Activated CD4-positive, alpha-beta T cell treated with anti-CD3 and anti-CD28 coated beads for 4 hours (primary cell): ENCODE measurements at places on chromosomes 2 and 18.

DNA sequence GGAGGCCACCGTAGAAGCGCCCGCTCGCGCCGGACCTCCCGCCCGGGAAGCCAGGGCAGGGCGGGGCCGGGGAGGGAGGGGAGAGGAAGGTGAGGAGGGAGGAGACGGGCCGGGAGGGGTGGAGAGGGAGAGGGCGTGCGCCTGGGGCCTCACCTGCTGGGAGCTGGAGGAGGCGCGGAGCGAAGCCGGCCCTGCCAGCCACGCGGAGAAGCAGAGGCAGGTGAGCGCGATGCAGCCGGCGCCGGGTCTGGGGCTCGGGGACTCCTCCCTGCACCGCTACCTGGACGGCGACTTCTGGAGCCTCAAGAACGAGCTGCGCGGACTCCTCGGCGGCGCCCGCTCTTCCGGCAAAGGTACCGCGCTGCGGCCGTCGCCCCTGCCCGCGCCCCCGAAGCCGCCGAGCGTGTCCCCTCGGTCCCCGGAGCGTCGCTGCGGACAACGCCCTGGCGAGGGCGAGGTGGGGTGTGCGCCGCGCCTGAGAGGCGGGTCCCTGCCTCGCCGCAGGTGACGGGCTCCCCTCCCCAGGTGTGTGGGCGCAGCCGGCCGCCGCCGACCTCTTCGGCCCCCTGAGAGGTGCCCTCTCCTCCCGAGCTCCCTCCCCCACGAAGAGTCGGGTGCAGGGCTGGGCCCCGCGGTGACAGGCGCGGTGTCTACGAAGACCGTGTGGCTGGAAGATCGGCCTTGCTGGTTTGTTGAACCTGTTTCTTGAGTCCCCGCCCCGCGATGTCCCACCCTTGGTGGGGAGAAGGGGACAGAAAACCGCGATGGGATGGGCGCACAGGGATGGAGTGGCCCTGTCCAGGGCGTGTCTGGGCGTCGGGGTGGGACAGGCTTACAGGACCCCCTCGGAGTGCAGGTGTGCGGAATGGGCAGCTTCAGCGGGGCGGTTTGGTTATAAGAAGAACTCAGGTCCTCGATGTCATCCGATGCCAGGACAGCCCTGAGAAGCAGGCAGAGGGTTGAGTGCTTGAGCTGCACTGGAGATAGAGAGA, at the start of gene ACOXL:
TSS of gene ACOXL (plus strand) at position 152 of the 992 bp plus-strand sequence. CDS start 35,817 bp downstream, outside the sequence.
- DNase-seq: no peak

GRCh38 chr2:177537636-177538035, 145.1 kb downstream of the AGPS start:
- no peak for DNase-seq

GRCh38 chr2:64945973-64946768, 43.0 kb upstream of the SLC1A4 start:
- DNase-seq: peak; percentile 51

- DNase-seq: peak; percentile 71
Measured at GRCh38 chr2:46062637-46063412, 234.4 kb upstream of the EPAS1 start.

- DNase-seq: no peak
Measured at GRCh38 chr18:6752202-6752860, 22.8 kb downstream of the ARHGAP28 start.

DNA sequence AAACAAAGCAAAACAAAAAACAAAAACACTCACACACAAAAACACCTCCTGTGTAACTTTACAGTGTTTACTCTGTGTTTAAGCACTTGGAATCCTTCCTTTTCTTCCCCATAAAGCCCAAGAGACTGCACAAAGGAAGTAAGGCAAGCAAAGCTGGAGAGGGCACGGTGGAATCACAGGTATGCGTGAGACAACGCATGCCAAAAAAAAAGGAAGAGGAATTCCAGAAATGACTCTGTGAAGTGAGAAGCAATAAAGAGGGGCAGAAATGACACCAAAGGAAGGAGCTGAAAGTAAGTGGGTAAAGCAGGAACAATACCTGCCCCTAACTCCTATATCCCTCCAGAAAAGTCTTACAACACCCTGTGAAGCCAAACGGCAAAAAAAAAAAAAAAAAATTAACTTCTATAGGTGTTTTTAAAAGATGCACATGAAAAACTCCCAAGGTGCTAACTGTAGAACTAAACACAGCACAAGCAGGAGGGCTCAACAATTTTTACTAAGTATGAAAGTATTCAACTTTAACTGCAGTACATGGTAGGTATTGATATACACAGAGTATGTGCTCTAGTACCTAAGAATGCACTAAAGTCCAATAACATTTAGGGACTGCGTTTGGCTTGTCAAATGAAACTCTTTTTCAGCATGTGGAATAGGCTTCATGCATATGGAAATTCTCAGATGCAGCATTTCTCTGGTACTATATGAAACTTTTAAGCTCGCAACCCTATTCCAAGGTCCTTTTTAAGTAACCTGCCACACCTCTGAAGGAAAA, 9.1 kb downstream of the RND3 start:
- no peak for DNase-seq

GRCh38 chr2:61179701-61180639, 18.0 kb downstream of the C2orf74 start:
- no peak for DNase-seq

GRCh38 chr2:71720596-71721361, 267.4 kb downstream of the DYSF start:
- DNase-seq: no peak

- DNase-seq: no peak
Measured at GRCh38 chr2:36456227-36457175, 100.9 kb downstream of the CRIM1 start.

DNA sequence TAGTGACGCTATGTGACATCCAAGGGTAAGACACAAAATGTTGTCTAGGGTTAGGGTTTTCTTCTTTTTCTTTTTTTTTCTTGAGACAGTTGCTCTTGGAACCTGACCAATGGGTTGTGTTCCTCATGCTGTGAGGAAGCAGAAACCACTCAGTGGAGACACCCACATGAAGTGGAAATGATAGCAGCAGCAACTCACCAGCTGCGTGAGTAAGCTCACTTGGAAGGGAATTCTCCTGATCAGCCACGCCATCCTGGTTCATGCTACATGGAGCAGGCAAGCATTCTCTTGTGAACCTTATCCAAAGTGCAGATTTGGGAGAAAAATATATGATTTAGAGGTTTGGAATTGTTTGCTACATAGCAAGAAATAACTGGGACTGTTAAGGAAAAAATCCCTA, 863.7 kb downstream of the EPHA4 start:
- DNase-seq: no peak

- DNase-seq: no peak
Measured at GRCh38 chr2:186484062-186484735, 1.9 kb upstream of the ZC3H15 start.

DNA sequence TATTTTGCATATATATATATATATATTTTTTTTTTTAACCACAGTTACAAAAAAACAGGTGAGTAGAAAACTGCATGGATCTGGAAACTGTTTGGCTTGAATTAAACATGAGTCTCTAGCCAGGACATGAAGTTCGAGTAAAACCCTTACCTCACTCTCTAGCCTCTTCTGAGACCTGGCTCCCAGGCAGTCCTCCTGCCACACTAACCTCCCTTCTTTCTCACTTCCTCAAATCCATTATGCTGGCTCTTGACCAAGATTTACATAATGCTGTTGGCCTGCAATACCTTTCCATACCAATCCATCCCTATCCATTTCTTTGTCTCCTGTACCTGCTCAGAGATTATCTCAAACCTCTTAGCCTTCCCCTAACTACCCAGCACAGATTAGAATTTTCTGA, 34.0 kb downstream of the PIGN start:
- no peak for DNase-seq

DNA sequence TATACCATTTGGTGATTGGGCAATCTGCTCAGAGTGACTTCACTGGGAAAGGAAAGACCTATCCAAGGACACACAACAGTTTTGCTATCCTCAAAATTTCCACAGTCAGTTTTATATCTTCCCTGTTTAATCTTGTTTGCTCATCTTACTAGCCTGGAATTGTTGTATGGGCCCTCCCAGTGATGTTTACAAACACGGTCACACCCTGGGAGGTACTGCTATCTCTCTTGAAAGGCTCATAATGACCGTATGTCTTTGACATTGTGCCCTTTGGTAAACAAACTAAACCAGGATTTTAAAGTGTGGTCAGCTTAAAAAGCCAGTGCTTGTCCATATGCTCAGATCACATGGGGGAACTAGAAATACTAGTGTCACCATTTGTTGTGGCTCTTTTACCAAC, 277.0 kb downstream of the CDH2 start:
- no peak for DNase-seq

- DNase-seq: no peak
Measured at GRCh38 chr2:158841850-158842249, 46.7 kb downstream of the DAPL1 start.

DNA sequence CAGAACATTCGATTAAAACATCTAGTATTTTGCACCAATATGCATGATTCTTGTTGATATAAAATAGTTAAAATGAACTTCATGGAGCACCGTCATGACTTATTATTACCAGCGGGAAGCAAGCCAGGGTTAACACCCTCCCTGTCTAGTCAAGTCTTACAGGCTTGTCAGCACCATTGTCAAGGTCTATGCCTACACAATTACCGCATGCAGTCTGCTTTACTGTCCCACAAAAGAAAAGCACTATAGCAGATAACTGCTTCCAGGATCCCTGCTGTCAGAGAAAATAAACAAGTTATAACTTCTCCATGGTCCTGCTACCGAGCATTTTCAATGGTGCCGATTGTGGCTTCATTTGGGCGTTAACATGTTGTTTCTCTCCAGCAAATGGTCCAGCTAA, 968.0 kb upstream of the FAM98A start:
- DNase-seq: no peak

- no peak for DNase-seq
Measured at GRCh38 chr2:66408905-66409304, 26.0 kb upstream of the MEIS1 start.

- no peak for DNase-seq
Measured at GRCh38 chr2:20150806-20151571, 73.9 kb downstream of the SDC1 start.

GRCh38 chr2:159573846-159574606, 42.3 kb downstream of the BAZ2B start:
- DNase-seq: no peak

- DNase-seq: peak; percentile 81
Measured at GRCh38 chr2:231601356-231602229, 8.9 kb downstream of the TEX44 start.

GRCh38 chr18:73614812-73615211, 532.8 kb downstream of the FBXO15 start:
- DNase-seq: no peak

DNA sequence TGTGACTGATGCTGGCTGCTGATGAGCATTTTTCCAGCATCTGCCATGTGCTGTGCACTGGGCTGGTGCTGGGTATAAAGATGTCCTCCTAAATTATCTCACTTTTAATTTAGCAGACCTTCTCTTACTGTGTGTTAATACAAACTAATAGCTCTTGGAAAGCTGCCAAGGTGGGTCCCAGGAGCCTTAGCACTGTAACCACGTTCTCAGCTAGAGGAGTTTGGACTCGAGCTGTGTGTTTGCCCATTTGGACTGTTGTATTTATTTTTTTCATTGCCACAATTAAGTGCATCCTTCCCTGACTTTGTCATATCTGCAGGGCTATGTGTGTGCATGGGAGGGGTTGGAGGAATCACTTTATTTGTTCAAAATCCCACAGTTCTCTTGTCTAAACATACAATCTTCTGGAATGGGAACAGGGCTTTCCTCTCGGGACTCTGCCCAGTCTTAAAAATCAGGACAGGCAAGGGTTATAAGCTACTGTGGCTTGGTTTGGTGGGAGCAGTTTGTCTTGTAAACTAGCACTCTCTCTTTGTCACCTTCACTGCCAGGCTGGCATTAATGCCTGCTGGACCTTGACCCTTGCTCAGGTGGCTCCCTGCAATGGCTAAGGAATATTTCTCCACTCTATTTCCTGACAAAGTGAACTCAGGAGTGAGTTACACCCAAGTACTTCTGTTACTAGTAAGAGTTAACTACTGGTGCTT, 129.7 kb upstream of the MGAT5 start:
- no peak for DNase-seq

DNA sequence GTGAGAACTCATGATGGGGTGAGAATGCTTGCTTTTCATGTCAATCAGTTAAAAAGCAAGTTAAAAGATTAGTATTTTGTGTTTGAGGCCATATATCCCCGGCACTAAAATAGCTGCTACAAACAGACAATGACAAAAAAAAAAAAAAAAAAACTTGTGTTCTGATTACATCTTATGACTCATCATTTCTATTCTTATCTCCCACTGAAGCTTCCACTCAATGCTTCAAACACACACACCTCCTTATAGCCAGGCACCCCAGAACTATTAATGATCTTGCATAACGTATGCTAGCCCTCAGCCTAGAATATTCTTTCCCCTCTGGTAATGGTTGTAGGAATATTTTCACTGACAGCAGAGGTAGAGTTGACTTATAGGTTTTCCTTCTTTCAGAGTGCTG, 778.3 kb downstream of the TRIB2 start:
- no peak for DNase-seq

GRCh38 chr18:45050712-45051601, 370.3 kb downstream of the SETBP1 start:
- DNase-seq: no peak

- no peak for DNase-seq
Measured at GRCh38 chr2:25787020-25787419, 91.3 kb downstream of the ASXL2 start.

- no peak for DNase-seq
Measured at GRCh38 chr2:151102226-151102625, 159.4 kb downstream of the RBM43 start.

DNA sequence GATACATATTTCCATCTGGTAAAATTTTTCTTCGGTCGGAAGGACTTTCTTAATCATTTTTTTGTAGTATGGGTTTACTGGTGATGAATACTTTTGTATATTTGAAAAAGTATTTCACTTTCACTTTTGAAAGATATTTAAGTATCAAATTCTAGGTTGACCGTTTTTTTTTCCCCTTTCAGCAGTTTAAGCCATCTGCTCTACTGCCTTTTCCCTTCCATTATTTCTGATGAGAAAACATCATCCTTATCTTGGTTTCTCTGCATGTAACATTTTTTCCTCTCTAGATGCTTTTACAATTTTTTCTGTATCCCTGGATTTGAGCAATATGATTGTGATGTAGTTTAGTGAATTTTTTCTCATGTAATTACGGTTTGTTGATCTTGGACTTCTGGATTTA, 87.0 kb downstream of the MTX2 start:
- DNase-seq: no peak

- no peak for DNase-seq
Measured at GRCh38 chr18:80225685-80226084, 21.6 kb downstream of the PARD6G start.

GRCh38 chr2:69226903-69227302, 160.1 kb downstream of the GFPT1 start:
- DNase-seq: no peak

- DNase-seq: no peak
Measured at GRCh38 chr18:69291755-69292154, 108.9 kb upstream of the DOK6 start.

DNA sequence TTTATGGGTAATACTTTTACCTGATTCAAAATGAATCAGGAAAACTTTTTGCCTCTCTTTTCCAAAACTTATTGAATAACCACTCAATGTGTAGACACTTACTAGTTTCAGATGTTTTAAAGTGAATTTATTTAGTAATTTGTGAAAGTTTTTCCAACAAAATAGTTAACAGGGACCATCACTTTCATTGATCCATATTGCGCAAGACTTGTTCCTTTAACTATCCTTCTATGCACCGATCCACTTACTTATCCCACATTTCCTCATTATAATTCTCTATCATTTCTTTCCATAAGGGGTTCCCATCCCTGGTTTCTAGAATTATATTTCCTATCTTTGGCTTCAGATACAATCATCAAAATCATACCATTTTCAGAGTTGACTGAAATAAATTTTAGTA, 48.3 kb downstream of the CDH19 start:
- no peak for DNase-seq

- DNase-seq: no peak
Measured at GRCh38 chr2:214005337-214005736, 405.5 kb upstream of the VWC2L start.
